ENCODE measurements at places on chromosomes 6 and 20.

DNA sequence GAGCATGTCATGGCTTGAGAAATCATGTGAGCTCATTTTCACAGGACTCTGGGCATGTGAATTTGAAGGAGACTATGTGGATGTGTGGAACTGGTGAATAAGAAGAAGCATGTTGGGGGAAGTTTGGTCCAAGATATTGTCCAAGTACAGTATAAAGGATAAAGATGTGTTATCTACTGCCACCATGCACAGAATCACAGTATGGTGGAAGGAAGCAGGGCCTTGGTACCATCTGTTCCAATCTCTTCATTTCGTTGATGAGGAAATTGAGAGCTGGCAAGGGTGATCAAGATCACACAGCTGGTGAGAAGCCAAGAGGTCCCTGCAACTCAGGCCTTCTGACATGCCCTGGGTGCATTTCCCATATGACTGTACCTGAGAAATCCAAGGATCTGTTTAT is 31.5 kb upstream of the RIPOR2 start:
- H3K27ac ChIP-seq = no peak overlapping the region
- H3K4me1 ChIP-seq = 0 out of 2 replicates have a peak, but pooled peaks cover 7% of the 10 kb centered on the region
- no peak overlapping the region for H3K4me3 ChIP-seq
- no peaks in the 10 kb centered on the region for H3K27me3 ChIP-seq
- no peaks in the 10 kb centered on the region for H3K36me3 ChIP-seq
- no peak for DNase-seq

DNA sequence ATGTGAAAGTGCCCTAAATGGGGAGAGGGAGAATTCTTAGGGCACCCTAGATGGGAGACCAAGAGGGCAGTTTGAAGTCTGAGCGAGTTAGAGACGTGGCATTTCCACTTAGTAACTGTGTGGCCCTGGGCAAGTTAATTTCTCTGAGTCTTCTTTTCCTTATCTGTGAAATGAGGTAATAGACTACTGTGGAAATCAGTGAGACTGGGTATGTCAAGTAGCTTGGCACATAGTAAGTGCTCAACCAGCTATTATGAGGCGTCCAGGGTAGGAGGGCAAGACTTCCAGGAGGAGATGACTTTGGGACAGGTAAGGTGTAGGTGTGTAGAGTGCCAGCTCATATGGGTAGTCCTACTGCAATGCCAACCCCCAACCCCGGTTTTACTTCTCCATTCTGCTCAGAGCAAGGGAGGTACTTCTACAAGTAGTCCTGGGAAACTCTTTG is 770 bp downstream of the KIF3B start:
- no peaks in the 10 kb centered on the region for H3K27me3 ChIP-seq
- H3K36me3 ChIP-seq = no peaks in the 10 kb centered on the region
- DNase-seq = no peak

GRCh38 chr6:47106216-47106615 is 64.1 kb upstream of the ADGRF1 start:
- H3K4me1 ChIP-seq = peaks cover 28% of the 10 kb centered on the region
- H3K27ac ChIP-seq = peak overlapping the region; percentile 88
- H3K36me3 ChIP-seq = no peaks in the 10 kb centered on the region
- H3K4me3 ChIP-seq = no peak overlapping the region

DNA sequence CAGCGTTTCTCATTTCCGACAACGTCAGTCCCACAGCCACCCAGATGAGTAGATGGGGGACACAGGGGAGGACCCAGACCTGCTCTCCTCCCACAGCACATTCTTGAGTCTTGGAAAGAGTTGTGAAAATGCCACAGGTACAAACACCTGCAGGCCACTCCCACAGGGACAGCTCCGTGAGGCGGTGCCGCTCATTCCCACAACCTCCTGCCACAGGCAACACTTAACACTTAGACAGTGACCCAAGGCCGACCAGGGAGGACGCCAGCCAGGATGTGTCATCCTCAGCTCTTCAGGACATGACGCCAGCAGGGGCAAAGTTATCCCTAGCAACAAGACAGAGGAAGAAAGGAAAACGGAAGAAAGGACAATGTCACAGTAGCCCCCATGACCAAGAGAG is 22.9 kb upstream of the HLA-B start:
- H3K4me1 ChIP-seq = no peaks in the 10 kb centered on the region
- H3K27ac ChIP-seq = no peak overlapping the region
- H3K4me3 ChIP-seq = no peak overlapping the region
